ENCODE measurements at places on chromosomes 5 and 9.

- DNase-seq = no peak
Measured at GRCh38 chr9:11190719-11191118, 577.9 kb upstream of the PTPRD start.

GRCh38 chr5:167478188-167478587 is 813.3 kb upstream of the WWC1 start:
- no peak for DNase-seq

GRCh38 chr5:130017173-130017572 is 112.9 kb downstream of the CHSY3 start:
- no peak for DNase-seq

- no peak for DNase-seq
Measured at GRCh38 chr5:81398741-81399140, 4.8 kb upstream of the ACOT12 start.

GRCh38 chr9:124214596-124215367 is 43.0 kb upstream of the NEK6 start:
- no peak for DNase-seq

GRCh38 chr5:18699681-18700080 is 1065.4 kb downstream of the TAF11L14 start:
- DNase-seq = no peak

GRCh38 chr9:16752601-16753000 is 117.9 kb downstream of the BNC2 start:
- no peak for DNase-seq

GRCh38 chr9:26415528-26415927 is 477.1 kb downstream of the CAAP1 start:
- no peak for DNase-seq

DNA sequence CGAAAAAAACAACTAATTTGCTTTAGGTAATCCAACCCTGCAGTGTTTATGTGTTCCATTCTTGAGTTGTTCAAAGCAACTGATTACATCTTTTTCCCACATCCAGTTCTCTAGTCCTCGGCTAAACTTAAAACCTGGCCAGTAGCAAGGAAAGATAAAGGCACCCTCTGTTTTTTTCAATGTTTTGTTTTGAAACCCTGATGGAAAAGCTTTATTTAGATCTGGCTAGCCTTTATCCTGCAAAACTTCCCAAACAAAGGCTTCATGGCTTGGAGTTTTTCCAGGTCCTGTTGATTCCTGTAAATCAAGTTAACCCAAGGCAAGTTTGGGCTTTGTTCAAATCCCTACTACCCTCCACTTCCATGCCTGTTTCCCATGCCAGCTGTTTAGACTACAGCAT is 105.1 kb downstream of the CEMIP2 start:
- no peak for DNase-seq

DNA sequence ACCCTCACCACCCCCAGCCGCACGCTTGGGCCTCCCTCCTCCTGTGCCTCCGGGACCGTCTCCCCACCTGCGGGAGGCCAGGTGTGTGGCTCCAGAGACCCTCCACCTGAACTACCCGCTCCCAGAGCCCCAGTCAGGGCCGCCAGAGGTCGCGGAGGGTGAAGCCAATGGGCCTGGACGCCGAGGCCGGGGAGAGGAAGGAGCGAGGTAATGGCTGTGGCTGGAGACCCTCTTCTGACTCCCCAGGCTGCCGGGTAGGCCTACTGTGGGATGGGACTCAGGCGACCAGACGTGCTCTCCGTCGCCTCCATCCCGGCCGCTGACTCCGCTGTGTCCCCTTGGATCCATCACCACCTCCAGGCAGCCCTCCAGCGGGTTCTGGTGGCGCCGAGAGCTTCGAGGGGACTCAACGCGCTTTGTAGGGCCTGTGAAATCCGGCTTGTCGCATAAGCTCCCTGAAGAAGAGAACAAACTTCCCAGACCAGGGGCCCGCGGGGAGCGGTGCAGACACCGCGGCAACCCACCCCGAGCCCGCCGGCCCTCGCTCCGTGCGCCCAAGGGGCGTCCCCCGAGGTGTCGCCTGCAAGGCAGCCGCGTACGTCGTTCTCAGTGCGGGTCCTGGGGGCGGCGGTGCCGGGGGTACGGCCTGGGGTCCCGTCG is 12.6 kb downstream of the IRX2 start:
- DNase-seq = no peak

DNA sequence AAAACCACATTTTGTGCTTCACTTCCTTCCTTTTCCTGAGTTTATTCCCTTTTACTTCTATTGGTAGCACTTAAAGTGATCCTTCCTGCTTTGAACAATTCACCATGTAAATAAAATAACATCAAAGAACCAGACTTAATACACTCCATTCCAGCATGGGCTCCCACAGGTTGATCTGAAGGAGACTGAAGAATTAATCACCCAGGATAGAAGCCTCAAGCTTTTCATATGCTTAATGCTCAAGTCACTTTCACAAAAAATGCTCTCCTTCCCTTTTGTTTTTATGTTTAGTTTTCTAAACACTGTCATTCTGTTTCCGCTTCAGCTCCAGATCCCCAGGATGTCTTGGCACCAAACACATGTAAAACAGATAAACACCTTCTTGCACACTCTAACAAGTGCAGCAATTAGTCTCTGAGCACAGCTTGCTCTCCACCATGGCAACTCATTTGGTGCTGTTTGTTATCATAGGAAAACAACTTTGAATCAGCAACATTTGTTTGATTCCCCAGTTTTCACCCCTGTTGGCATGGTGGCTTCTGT is 37.0 kb downstream of the DMRTA1 start:
- DNase-seq = no peak

DNA sequence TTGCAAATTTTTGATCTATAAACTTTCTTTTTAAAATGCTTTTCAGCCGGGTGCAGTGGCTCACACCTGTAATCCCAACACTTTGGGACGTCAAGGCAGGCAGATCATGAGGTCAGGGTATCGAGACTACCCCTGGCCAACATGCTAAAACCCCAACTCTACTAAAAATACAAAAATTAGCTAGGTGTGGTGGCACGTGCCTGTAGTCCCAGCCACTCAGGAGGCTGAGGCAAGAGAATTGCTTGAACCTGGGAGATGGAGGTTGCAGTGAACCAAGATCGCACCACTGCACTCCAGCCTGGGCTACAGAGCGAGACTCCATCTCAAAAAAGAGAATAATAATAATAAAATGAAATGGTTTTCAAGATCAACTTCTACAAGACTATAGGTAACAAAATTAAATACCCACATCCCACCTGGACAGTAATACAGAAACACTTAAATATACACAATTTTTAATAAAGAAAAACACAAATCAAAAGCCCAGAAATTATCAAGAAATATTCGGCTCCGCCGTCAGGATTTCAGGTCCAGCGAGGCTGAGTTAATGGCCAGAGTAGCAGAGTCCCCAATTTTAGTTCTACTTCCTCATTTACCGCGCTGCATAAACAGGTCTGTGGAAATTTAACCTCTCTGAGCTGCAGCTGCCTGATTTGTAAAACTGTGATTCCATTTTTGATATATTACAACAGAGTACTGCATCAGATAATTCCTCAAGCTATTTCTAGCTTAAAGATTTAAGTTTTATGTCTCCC is 4.0 kb downstream of the TUT7 start:
- no peak for DNase-seq

- no peak for DNase-seq
Measured at GRCh38 chr9:127733614-127734013, 1.5 kb downstream of the TOR2A start.

- no peak for DNase-seq
Measured at GRCh38 chr5:160390787-160391696, 8.8 kb downstream of the FAM200C start.

DNA sequence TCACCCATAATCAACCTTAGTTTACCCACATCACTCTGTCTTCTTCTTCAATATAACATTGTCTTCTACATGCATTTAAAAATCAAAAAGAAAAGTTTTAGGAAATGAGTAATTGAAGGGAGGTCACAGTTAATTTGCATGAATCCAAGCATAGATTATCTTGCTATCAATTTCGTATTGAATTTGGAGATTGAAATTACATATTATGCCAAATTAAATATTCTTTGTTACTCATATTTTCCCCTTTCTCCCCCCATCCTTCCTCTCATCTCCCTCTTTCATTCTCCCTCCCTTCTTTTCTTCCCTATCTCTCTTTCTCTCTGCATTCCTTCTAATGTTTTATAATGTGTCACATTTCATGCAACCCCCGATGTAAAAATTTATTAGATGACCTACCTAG is 303.3 kb downstream of the FBXL7 start:
- no peak for DNase-seq

DNA sequence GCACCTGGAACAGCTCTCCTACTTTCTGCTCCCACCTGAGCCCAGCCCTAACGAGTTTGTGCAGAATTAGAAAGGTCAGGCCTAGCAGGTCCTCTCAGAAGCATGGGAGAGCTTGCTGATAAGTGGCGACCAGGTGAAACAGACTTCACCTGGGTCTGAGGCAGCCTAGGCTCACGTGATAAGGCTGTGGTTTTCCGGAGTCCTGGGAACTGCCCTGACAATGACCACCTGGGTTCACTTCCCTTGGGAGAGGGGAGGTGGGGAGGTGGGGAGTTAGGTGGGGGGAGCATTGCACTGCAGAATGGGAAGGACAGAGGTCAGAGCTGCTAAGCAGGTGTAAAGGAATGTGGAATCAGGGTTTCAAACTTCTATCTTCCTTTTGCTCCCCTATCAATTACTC is 152.9 kb upstream of the MAP1B start:
- no peak for DNase-seq

DNA sequence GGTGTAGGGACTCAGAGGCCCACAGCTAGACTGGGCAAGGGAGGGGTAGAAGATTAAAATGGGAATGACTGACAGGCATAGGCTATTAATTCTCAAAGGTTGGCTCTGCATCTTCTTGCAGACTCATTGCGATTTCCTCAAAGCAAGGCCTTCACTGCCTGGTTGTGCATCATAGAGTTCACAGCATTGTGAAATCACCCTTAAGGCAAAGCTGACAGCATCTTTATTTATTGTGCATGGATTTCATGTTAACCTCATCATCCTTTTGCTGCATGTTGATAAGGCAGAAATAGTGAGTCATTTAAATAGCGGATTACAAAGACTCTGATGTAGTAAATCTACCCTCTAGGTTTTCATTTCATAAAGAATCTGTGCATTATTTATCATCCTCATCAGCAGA is 13.6 kb upstream of the PALM2AKAP2 start:
- DNase-seq = no peak

- no peak for DNase-seq
Measured at GRCh38 chr5:36079200-36079781, 12.6 kb upstream of the UGT3A2 start.

GRCh38 chr5:95647886-95648860 is 1.6 kb downstream of the RFESD start:
- no peak for DNase-seq

GRCh38 chr9:110954822-110955291 is 83.4 kb downstream of the LPAR1 start:
- no peak for DNase-seq

DNA sequence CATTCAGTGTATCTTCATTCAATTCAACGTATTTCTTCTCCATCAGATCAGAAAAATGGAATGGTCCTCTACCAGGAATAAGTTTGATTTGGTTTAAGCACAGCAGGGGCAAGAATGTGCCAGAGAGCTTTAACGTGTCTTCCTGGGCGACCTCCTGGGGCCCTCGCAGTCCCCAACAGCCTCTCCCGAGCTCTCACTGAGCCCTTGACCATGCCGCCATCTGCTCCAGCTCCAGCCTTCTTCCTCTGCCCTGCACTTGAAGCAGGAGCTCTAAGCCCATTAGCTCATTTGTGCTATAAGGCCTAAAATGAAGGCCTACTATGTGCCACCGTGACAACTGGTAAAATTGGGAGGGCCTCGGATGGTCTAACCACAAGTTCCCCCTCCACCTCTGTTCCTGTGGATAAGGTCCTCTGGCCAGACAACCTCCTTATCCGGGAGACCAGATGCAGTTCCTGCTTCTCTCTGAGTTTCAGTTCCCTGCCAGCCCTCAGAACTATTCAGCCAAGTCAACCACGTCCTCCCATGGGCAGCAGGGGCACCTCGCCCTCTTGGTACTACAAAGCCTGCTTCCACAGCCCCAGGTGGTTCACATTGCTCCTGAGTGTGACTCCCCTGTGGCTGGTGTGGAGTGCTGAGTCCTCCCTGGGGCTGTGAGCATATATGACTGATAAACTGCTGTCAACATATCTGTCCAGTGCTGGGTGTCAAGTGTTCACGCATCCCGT is 35.8 kb downstream of the C5orf15 start:
- no peak for DNase-seq

DNA sequence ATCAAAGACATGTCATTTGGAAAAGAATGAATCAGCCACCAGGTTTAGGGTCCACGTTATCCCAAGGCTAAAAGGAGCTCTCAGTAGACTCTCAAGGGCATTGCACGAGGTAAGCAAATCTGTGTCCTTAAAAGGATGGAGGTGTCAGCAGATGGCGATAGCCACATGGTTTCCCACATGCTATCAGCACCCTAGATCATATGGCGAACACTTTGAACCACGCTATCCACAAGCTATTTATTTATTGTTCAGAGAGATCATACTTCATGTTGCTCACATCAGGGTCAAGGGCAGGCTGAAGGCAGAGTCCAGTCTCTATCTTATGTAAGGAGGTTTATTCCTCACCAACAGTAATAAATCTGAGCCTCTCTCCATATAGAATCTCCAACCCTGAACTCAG is 43.7 kb downstream of the CDH6 start:
- DNase-seq = no peak

DNA sequence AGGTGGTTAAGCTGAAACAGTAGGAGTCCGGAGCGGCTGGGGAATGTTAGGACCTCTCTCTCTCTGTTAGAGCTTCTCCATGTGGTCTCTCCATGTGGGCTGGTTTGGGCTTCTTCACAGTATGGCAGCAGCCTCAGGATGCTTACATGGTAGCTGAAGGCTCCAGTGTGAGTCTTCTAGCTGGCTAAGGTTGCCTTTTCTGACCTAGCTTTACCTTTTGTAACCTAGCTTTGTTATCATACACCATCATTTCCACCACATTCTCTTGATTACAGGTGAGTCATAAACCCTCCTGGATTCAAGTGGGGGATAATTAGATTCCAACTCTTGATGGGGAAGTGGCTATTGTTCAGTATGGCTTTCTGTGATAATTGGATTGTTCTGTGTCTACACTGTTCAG is 98.5 kb downstream of the MTREX start:
- no peak for DNase-seq

DNA sequence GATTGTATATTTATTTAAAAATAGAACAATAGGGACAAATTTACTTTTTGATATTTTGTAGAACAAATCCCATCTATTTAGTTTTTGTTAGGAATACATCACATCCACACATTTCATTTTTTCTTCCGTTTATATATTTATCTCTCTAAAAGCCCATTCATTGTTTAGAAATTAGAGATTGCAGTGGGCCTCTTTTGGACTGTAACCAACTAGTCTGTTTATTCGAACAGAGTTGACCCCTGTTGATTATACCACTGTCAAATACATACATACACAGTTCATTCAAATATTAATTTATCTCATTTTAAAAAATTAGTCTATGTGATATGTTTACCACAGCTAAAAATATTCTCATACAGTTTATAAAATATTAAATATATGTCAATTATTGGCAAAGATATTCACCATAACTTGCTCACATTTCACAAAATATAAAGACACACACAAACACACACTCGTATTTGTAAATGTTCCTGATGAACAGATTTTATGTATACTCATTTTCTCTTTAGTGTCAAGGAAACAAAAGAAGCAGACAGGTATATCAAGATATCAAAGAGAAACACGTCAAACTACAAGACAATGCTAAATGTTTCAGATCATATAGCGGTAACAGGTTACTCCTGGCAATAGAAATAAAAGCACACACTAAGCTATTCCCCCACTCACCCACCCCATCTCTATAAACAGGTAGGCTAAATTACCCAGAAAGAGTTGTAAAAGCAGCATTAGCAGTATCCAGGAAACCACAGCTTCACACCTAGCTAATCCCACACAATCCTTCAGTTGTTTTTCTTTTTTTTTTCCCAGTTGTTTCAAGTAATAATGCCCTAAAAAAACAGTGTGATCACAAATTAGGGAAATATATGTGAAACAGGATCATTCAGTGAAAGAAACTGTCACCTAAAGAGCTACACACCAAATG is 283.9 kb downstream of the ADAMTS6 start:
- DNase-seq = no peak

All from stimulated activated CD8-positive, alpha-beta memory T cell treated with anti-CD3 and anti-CD28 coated beads, Interleukin-4, amount 100 ng/mL, for 1 hour (primary cell).